Hematopoietic multipotent progenitor cell treated with erythropoietin and hydrocortisone succinate and interleukin-3 and kit ligand, for 8 days (in vitro differentiated cells): ENCODE measurements at places on chromosomes 1 and 21.

GRCh38 chr1:201945157-201945556, 1.2 kb downstream of the LMOD1 start:
- DNase-seq: peak; percentile 13

- DNase-seq: no peak
These were observed 1.6 kb downstream of the TAF1A start for GRCh38 chr1:222588135-222588534.

DNA sequence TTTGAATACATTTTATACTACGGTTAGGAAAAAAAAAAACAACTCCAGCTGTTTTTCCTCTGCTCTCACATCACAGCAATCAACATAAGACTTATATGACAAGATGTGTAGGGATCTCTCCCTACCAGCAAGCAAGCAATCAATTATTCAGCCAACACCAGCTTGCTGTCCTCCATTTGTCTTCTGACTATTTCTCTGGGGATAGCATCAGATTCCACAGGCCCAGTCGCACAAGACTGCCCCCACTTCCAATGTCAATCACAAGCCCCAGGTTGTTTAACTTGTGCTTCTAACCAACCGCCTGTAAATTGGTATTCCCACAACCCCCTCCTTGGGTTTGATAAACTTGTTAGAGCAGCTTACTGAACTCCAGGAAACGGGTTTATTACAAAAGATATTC, 873.1 kb upstream of the TMPRSS15 start:
- no peak for DNase-seq

DNA sequence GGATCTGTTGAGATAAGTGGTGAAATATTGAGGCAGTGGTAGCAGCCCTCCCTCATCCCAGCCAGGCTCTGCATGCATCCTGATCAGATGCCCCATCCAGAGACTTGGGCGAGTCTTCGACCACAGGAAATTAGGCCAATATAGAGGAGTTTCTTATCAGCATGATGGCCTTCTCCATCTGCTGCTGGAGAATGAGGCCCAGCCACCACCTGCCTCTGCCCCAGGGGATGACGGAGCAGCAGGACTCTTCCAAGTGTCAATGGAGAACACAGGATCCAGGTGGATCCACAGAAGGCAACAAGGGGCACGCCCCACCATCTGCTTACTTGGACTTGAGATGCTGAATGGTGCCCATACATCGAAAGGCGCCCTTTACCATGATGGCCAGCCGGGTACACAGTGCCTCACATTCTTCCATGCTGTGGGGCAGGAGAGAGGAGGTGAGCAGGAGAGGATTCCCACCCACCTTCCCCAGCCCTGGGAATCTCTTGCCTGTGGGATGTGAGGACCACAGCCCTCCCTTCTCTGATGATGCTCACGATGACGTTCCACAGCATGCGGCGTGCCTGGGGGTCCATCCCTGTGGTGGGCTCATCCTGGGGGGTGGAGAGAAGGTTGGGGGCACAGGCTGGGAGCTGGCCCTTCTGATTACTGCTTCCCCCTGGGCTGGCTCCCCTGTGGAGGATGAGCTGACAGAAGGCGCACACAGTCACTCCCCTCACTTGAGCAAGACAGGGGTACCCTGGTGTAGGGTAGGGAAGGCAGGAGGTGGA, 91.5 kb upstream of the GCLM start:
- DNase-seq: peak; percentile 89

GRCh38 chr21:42031241-42031640, 21.1 kb upstream of the ZBTB21 start:
- no peak for DNase-seq

GRCh38 chr1:80594013-80594412, 1206.7 kb upstream of the ADGRL2 start:
- DNase-seq: no peak

- no peak for DNase-seq
These were observed 73.4 kb downstream of the UCK2 start for GRCh38 chr1:165900576-165901380.

DNA sequence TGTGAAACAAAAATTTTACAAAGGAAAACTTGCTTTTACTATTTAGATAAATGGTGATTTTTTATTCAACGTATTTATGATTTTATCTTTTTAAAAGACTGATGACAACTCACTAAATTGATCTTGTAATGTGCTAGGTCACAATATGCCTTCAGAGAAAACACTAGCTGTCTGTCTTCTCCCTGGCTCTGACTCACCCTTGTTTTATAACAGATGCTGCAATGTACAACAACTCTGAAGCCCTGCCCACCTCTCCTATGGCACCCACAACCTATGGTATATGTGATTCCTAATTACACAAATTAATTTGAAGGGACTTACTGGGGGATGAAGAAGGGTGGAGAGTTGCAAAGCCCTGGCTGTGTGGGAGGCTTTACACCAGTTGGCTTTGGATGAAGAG, 24.7 kb upstream of the HSD17B7 start:
- no peak for DNase-seq

DNA sequence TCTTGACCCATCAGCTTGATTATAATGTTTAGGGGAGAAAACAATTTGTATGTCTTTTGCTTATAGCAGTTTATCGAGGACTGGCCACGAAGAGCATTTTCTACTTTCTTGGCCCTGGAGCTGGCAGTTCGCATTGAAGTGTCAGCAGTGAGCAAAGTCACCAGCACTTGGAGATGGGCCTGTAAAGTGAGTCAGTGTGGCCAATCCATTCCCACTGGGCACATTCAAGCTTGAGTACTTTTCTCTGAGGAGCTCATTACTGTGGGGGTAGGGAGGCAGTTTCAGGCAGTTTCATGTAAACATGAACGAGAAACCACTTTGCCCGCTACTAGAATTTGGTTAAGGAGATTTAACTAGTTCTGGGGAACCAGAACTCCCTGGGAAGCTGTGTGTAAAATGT, 164.8 kb downstream of the PRDM2 start:
- DNase-seq: no peak

- peak; percentile 80 for DNase-seq
These were observed 45.8 kb upstream of the CRNN start for GRCh38 chr1:152459596-152460528.

DNA sequence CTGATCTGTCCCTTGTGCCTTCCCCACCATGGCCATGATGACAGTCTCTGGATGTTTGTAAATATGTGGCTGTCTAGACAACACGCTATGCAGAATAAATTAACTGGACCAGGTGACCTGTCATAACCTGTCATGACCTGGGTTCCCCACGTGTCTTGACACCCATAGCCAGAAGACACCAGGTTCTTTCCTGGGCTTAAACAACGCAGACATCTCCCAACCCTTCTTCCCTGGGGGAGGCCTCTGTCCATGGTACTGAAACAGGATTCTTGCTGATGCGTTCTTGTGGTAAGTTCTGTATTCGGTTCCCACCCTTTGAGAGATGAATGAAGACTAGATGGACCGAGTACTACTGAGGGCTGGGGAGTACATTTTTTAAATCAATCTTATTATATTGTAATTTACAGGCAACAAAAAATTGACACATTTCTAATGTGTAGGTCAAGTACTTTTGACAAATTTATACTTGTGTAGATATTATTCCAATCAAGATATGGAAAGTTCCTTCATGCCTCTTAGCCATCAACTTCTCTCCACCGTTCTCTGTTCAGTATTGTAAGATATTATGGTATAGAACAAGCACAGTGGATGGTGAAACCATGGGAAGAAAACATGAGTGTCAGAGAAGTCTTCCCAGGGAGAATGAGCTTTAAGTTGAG, 738.8 kb downstream of the PTPRU start:
- DNase-seq: peak; percentile 27

GRCh38 chr21:45572783-45573451, 30.7 kb upstream of the SLC19A1 start:
- DNase-seq: no peak

DNA sequence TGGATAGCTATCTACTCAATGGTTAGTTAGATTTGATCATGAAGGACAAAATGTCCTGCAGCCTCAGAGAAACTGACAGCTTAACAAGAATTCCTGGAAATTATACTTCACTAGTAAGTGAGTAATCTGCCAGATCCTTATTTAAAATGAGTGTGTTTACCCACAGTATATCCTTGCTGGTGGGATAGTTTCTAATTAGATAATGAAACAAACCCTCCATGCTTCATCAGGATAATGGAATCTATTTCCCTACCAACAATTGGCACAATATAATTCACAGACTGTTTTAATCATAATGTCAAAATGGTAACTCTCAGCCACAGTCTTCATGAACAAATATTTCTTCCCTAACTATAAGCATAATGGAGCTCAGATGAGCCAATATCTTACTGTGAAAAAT, 239.4 kb upstream of the ST6GALNAC5 start:
- DNase-seq: no peak

DNA sequence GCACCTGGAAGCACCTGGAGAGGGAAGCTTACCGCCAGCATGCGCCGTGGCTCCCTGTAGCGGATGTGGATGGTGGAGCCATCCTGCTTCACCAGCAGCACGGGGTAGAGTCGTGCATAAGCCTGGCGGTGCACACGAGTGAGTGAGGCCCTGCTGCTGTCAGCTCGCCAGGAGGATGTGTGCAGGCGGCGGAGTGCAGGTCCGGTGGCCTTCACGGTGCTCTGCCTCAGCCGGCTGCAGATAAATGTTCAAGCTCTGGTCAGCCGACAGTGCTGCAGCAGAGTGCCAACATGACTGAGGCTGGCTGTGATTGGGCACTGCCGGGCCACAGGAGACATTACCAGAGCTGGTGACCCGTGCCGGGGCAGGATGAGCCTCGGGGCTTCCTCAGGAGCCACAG, 1.5 kb downstream of the MRPL55 start:
- no peak for DNase-seq

DNA sequence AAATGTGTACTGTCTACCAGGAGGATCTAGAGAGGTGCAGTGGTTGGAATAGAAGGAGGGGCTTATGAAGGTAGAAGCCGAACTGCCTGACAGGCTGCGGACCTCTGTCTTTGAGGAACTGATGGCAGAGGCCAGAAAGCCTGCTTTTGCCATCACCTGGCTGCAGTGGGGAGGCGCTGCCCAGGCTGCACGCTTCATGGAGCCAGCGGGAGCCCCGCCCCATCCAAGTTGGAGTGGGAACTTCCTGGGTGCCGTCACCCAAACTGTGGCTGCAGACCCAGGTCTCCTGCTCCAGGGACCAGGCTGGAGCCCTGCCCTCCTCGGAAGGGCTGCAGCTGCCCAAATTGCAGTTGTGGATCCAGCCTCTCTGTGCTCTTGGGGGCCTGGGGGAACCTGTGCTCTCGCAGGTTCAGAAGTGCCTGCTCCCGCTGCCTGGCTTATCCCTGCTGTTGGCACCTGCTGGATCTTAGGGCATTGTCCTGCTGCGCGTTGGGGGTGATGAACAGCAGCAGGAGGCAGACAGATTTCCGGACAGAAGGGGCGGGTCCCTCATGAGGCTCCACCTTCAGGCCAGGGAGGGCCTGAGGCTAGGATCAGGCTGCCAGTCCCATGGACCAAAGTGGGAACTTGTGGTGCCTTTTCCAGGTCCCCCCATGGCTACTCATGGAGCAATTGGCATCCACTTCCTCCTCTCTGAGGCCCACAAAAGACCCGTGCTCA, 118.0 kb upstream of the PLPPR4 start:
- DNase-seq: no peak

- DNase-seq: no peak
These were observed 43.2 kb upstream of the RIPK4 start for GRCh38 chr21:41809891-41810596.

DNA sequence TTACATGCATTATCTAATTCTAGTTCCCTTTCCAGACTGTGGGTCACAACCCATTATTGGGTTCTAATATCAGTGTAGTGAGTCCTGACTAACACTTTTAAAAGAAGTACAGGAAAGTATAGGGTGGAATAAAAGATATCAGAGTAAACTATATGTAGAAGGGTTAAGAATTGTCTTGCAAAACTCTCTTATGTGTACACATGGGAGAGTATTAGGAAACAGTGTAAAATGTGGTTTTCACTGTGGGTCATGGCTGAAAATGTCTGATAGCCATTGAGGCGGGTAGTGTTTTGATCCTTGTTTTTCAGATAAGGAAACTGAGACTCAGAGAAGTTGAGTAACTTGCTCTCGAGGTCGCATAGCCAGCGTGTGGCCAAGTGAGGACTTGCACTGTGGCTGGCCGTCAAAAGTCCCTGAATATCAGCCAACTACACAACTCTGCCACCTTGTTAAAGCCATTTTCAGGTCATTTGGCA, 18.5 kb upstream of the MTARC1 start:
- peak; percentile 48 for DNase-seq

- DNase-seq: no peak
These were observed 8.1 kb upstream of the NCF2 start for GRCh38 chr1:183598386-183598785.

DNA sequence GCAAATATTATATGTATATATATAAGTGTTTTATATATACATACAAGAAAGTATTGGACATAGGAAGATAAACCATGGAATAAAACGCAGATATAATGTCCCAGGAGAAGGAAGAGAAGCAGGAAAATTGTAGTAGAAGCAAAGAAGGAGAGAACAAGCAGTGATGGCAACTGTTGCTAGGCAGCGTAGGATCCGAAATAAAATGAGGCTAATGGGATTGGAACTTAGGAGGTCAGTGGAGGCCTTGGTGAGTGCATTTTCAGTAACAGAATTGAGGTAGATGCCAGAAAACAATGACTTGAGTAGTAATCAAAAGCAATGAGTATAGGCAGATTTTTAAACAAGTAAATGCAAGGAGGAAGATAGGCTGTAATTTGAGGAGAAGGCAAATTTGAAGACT, 265.8 kb downstream of the LRRC7 start:
- no peak for DNase-seq

DNA sequence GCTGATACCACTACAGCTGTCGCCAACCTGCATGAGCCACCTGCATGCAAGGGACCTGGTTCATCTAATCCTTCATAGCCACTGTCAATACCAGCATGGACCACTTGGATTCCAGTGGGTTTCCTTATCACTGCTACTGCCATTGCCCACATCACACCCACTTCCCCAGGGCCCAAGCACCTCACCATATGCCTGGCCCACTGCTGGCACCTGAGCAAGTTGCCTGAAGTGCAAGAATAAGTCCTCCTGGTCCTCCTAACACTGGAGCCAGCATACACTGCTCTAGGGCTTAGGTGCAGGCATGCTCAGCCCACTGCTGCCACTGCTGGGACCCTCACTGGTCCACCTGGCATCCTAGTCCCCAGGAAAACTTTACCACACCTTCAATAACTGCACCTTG, 1136.8 kb upstream of the ADGRL4 start:
- no peak for DNase-seq

DNA sequence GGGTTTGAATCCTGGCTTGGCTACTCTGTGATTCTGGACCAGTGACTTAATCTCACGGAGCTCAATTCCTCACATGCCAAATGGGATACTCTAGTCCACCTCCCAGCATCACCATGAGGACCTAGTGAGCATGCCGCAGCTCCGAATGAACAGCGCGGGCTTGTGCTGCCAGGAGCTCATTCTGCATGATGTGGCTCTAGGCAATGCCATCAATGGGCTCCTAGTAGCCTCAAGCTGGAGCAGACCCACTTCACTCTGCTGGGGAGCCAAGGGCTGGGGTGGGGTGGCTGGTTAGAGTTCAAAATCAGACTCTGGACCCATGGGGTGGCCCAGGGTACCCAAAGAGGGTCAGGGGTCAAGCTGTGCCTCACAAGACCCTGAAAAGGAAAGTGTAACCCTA, 41.5 kb downstream of the CDK18 start:
- no peak for DNase-seq
